ENCODE measurements at places on chromosomes 2 and 18.

- no peak for DNase-seq
Observed at GRCh38 chr2:85247610-85248009, 80.2 kb downstream of the TGOLN2 start.

DNA sequence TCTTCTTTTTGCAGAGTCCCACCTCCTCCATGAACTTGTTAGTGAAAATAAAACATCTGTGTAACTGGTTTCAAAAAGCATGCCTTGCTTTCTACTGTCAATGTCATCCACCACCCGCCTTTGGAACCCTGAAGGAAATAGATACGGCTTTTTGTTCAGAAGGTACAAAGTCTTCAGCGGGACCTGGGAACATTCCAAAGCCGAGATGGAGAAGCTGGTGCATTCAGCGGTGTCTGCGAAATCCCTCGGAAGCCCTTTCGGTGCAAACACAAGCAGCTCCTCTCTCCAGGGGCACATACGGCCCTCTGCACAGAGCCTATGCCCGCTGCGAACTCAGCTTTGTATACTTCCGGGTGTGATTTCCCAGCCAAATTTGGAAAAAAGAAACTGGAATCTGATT, 555.8 kb upstream of the SALL3 start:
- no peak for DNase-seq

- DNase-seq: no peak
Observed at GRCh38 chr2:241053576-241054251, 48.4 kb downstream of the MTERF4 start.

GRCh38 chr2:23445450-23445868, 60.5 kb downstream of the KLHL29 start:
- no peak for DNase-seq

GRCh38 chr2:2571301-2572150, 240.5 kb upstream of the MYT1L start:
- no peak for DNase-seq

DNA sequence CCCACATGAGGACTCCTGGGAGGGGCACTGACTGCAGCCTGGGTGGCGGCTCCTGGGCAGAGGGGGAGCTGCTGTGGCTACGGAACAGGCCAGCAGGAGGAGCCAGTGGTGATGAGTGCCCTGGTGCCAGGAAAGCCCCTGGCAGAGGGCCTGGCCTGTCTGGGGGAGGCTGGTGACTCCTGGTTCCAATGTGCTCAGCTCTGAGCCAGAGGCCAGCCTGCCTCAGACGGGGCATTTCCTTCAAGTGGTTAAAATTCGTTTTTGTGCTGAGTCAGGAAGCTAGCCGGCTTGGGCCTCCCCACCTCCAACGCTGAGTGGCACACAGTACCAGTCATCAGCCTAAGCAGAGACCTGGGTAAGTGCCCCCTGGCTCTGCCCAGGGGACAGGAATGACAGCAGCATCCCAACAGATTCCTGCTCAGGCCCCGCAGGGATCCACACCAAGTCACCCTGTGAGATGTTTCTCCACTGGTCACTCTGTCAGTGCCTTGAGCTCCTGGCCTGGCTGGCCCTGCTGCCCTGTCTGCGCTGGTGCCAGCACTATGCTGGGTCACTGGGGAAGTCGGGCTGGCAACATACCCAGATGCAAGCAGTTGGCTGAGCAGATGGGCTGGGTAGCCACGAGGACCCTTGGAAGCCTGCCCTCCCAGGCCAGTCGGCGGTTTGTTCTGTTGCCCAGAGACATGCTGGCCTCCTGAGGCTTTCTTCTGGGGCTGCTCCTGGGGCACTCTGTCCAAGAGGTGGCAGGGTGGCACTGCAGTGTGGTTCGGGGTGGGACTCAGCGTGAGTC, 7.1 kb upstream of the KLF11 start:
- DNase-seq: no peak

DNA sequence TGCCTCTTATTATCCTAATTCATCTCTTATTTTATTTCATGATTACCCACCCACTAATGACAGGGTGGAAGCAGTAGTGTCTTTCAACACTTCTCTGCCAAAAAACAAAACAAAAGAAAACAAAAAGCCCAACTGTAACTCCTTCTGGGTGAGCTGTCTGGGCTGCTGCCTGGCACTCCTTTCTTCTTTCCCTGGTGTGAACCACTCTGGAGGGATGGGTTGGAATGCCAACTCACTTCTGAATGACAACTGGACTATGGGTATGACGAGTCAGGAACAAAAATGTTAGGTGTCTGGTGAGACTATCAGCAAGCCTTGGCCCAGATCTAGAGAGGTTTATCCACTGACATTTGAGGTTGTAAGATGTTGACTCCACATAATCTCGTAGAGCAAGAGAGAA, 88.3 kb upstream of the ITGB6 start:
- no peak for DNase-seq

- no peak for DNase-seq
Observed at GRCh38 chr18:65749841-65750240, 971 bp upstream of the CDH7 start.

GRCh38 chr2:238139196-238140039, 950 bp downstream of the KLHL30 start:
- no peak for DNase-seq

- DNase-seq: no peak
Observed at GRCh38 chr2:66686755-66687154, 251.8 kb downstream of the MEIS1 start.
